ENCODE measurements at places on chromosomes 12 and 14.
A peak's percentile ranks its signal among the peaks of the same experiment; 100 is the strongest.

DNA sequence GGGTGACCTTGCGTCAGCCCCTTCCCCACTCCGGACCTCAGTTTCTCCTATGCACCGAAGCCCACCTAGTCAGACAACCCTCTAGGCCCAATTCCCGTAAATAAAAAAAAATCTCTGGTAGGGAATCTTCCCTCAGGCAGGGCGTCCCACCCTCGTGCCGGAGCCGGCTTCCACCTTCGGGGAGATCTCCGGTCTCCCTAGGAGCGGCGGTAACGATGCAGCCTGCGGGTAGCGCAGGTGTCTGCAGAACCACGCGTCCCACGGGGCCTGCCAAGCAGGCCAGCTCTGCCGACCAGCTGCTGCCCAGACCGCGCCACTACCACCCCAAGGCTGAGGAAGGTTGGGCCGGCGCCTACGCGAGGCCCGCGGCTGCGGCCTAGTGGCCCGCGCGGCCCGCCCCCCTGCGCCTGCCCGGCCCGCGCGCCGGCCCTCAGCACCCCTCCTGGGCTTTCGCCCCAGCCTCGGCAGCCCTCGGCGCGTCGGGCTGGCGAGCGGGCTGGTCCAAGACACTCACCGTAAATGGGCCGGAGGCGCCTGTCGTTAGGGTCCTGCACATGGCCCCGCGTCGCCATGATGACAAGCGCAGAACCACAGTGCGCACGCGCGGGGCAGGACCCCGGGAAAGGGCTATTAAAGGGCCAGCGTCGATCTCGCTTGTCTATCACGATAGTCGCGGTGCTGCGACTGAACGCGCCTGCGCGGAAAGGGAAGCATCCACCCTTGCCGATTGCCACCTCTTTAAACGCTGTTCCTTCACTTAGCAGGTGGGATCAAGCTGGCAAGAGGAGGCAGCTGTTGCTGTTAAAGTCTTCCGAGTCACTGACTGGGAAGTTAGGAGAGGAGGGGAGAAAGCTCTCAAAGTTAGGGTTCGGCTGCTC, at the start of gene NAA25:
Gene NAA25 (minus strand): TSS at position 582 of the 878 bp plus-strand sequence. CDS start 10 bp downstream, at position 572.
- peak; percentile 89 for DNase-seq

DNA sequence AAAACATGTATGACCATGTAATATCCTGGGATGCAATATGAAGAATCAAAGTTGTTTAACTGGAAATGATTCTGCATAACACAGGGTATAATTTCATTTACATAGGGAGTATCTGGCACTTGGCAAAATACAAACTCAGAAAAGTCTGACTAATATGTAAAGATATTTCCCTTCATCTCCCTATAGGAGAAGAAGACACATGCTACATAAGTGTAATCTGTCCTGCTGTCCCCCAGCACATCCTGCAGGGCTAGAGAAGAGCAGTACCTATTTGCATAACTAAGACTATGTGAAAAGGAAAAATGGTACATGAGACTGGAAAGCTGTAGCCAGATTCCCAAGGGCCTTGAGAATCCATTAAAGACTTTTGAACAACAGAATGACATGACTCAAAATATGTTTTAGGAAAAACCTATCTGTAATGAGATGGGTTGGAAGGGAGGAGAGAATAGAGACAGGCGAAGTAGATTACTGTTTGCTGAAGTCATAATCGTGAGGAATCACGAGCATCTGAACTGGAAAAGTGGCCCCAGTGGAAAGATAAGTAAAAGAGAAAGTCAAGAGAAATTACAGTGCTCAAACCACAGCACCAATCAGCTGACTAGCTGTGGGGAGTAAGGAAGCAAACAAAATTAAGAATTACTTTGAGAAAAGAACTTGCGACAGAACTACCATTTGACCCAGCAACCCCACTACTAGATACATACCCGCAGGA, 155.1 kb upstream of the HMGA2 start:
- no peak for DNase-seq

GRCh38 chr14:92937051-92937937, 14.3 kb downstream of the CHGA start:
- no peak for DNase-seq

GRCh38 chr14:83913476-83913875, 1616.5 kb upstream of the FLRT2 start:
- DNase-seq = no peak

DNA sequence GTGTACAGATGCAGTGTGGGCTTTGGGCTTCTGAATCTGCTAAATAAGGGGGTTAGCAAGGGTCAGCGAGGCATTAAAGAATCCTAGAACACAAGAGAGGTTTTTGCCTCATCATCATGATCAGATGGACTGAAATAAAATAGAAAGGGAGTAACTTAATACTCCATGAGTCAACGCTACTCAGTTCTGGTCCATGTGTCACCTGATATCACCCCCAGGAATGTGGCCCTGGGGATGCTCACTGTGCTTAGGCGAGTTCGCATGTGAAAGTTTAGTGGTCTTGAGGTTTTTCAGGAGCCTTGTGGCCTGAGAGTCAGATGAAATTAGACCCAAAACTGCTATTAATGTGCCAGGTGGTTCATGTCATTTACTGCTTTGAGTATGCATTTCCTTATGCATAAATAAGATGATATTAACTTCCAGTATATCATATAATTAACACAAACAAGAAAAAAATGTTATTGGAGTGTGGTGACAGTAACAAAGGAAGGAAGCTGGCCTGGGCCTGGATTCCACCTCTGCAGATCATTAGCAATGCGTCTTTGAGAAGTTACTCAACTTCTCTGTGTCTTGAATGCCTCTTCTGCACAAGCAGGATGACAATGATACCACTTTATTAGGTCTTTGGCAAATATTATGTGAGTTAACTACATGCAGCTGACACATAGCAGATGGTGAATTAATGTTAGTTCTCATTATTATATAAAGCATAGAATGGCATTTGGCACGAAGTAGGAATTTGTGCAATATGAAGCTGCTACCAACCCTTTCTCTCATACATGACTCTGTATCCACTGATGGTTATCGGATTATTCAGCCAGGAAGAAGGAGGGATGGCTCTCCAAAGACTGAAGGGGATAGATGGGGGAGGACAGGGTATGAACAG, 1272.6 kb downstream of the AACS start:
- no peak for DNase-seq

DNA sequence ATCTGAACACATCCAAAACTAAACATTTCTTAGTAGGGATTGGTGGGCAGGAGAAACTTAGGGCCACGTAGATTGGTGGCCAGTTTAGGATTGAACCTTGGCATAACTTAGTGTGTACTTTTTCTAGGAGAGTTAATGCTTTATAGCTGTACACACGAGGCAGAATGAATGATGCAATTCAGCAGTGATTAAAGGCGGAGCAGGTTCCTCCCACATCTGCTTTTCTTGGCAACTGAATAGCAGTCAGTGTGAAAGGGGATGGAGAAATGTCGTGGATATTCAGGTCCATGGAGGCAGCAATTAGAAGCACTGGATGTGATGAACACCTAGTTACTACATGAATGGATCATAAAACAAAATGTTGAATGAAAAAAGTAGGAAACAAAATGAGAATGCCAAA, 493.8 kb downstream of the FUT8 start:
- no peak for DNase-seq

- DNase-seq = no peak
Observed at GRCh38 chr14:72524295-72524629, 369.6 kb downstream of the DPF3 start.

GRCh38 chr12:66708704-66709456, 30.0 kb upstream of the GRIP1 start:
- no peak for DNase-seq

DNA sequence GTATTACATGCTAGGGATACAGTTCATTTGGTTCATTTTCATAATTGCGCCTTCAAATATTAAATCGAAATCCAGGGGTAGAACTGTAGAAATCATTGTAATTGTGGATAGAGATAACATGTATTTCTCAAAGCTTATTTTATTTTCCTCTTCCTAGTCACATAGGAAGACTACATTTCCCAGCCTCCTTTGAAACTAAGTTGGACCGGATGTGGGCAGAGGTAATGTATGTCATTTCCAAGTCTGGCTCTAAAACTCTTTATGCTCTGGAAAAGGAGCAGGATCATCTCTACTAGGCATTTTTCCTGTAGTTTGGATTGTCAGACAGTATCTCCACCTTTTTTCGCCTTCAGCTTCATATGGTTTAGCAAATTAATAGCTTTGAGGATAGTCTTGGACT, 70.1 kb upstream of the CRY1 start:
- no peak for DNase-seq

DNA sequence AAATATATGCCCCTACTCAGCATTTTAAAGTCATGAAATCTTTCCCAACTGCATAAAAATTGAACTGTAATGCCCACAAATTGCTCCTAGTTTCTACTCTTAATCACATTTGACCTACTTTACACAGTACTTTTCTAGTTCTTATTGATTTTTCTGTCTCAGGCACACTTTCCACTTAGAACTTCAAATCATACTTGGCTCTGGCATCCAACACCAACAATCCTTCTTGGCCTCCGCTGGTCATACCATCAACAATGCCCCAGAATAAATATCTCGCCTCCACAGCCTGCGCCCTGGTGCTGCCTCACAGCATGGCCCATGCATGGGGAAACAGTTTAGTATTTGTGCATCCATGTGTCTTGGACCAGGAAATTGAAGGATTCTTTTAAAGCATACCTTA, 107.5 kb upstream of the SYT10 start:
- no peak for DNase-seq

- no peak for DNase-seq
Observed at GRCh38 chr12:26648999-26649398, 184.0 kb downstream of the ITPR2 start.

GRCh38 chr12:46433829-46434228, 61.3 kb upstream of the SLC38A2 start:
- DNase-seq = no peak

DNA sequence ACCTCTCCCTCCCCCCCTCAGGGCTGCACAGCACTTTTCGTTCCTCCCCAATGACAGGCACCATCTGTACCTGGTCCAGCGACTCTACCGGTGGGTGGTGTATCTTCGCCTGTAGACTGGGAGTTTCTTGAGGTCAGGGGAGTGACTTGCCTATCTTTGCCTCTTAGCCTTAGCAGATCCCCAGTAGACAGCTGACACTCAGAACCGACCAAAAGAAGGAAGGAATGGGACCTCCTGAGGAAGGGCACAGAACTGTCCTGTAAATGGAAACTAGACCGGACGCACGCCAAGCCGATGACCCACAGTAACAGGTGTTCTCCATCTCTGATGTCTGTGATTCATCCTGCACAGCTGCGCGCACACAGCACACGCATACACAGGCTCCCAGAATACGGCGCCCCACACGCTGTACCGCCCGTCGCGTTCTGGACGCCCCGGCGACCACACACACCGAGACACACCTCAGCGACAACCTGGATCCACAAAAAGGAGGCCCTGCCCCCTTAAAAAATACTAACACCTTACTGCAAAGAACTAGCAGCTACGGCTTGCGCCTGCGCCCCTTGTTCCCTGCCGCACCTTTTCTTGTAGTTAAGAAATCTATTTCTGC, 673 bp upstream of the TTC9 start:
- DNase-seq = peak; percentile 32

DNA sequence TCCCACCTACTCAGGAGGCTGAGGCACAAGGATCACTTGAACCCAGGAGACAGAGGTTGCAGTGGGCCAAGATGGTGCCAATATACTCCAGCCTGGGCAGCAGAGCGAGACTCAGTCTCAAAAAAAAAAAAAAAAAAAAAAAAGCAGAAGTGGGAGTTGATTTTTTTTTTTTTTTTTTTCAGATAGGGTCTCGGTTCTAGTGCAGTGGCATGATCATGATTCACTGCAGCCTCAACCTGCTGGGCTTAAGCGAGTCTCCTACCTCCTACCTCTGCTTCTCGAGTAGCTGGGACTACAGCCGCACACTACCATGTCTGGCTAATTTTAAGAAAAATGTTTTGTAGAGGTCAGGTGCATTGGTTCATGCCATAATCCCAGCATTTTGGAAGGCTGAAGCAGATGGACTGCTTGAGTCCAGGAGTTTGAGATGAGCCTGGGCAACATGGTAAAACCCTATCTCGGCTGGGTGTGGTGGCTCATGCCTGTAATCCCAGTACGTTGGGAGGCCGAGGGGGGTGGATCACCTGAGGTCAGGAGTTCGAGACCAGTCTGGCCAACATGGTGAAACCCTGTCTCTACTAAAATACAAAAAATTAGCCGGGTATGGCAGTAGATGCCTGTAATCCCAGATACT, 16.3 kb upstream of the HSP90AA1 start:
- DNase-seq = no peak

DNA sequence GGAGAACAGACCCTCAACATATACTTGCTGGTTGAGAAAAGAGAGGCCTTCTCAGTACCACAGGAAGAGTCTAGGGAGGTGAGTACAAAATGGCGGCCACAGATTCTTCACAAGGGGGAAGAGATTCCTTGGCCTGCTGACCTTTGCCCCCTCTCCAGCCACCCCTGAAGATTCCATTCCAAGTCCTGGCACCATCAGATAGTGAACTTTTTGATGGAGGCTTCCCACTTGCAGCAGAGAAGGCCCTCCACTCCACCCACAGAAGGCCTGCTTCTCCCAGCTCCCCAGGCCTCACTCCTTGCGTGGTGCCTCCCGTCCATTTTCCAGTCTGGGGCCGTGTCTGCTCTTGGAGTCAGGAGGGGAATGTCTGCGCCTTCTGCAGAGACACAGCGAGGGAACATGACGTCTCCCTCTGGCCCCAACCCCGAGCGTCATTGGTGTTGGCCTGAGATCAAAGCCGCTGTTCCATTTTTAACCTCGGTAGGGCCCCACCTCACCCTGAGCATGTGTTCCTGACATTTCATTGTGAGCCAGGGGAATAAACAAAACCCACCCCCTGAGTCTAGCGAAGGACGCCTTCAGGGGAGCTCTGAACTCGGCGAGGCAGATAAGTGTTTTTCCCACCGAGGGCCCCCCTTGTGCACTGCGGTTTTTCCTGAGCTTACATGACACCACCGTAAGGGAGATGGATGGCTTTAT, 268.7 kb upstream of the TBX3 start:
- peak; percentile 12 for DNase-seq

GRCh38 chr14:101819251-101819990, 57.9 kb downstream of the PPP2R5C start:
- DNase-seq = no peak

- DNase-seq = no peak
Observed at GRCh38 chr14:23102801-23103200, 2.0 kb downstream of the CIROP start.

DNA sequence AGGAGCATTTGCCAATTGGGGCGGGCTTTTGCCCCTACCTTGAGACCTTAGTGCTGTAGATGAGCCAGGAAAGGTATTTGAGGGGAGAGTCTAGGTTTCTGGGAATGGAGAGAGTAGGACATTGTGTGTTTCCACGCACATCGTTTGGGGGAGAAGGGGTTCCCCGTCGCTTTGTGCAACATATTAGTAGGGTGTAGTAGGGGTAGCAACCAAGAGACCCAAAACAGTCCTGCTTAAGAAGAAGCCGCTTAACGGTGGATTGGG, 694 bp upstream of the PTGES3 start:
- no peak for DNase-seq

- DNase-seq = no peak
Observed at GRCh38 chr12:71456316-71456715, 16.7 kb downstream of the LGR5 start.

GRCh38 chr14:79584679-79585078, 626.6 kb downstream of the DIO2 start:
- no peak for DNase-seq

- no peak for DNase-seq
Observed at GRCh38 chr14:80770114-80770908, 171.2 kb downstream of the CEP128 start.

- no peak for DNase-seq
Observed at GRCh38 chr14:56044196-56044595, 74.0 kb upstream of the PELI2 start.

GRCh38 chr12:39074063-39074462, 168.7 kb upstream of the CPNE8 start:
- DNase-seq = no peak
